ENCODE measurements at places on chromosomes 16 and 17.

DNA sequence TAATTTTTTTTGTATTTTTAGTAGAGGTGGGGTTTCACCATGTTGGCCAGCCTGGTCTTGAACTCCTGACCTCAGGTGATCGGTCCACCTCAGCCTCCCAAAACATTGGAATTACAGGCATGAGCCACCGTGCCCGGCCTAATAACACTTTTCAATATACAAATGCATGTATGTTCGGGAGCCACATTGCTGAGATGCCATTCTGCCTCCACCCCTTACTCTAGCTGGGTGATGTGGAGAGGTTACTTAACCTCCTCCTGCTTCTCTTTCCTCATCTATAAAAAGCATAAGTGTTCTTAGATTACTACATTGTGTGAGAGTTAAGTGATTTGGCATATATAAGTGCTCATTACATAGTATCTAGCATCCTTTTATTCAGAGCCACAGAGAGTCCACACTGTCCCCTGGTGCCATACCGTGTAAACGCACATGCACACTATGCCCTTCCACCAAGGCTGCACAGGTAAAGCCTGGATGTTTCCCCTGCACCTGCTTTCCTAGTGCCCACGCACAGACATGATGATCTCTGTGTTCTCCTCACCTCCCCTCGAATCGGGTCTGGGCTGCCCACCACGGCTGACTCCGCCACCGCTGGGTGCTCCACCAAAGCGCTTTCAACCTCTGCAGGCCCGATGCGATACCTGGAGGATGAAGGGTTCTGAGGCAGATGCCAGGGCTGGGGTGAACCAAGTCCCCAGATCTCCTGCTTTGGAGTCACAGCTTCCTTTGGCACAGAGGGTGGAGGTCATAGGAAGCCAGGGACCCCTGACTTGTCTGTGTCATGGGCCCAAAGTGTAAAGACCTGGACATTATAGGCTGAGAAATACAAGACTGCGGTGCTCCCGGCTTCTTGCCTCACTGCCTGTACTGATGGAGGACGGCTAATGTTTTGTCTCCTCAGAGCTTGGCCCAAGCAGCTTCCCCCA, 49.0 kb upstream of the ACSM2B start:
- DNase-seq = no peak

GRCh38 chr17:62033317-62033716, 31.8 kb downstream of the MED13 start:
- no peak for DNase-seq

DNA sequence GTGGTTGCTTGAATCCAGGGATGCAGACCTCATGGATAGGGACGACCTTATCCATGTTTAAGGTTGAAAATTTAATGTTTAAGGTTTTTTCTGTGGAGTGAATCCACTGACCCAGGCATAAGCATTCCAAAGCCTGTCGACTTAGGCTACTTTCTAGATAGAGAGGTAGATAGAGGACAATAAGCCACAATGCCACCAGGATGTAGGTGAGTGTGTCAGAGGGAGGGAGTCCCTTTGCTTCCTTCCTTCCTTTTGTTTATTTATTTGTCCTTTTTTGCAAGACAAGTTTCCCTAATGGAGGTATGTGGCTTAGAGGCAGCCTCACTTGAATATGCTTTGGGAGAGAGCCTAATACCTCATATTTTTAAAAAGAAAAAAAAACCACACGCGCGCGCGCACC, 834.2 kb upstream of the SOX9 start:
- peak; percentile 18 for DNase-seq

GRCh38 chr17:56495556-56495955, 97.9 kb upstream of the NOG start:
- no peak for DNase-seq
